ENCODE measurements at places on chromosomes 7 and 10. TPM values are rescaled to one million over a fixed set of nuclear protein-coding genes. Genes with fewer than 3 reads are reported as not detected.

GRCh38 chr7:87312215-87312865 lies 33.1 kb upstream of the CROT start:
- no peaks in the 10 kb centered on the region for H3K36me3 ChIP-seq
- no peaks in the 10 kb centered on the region for H3K27me3 ChIP-seq
- no peak overlapping the region for H3K4me3 ChIP-seq
- H3K27ac ChIP-seq = no peak overlapping the region
- DNase-seq = peak; percentile 55

DNA sequence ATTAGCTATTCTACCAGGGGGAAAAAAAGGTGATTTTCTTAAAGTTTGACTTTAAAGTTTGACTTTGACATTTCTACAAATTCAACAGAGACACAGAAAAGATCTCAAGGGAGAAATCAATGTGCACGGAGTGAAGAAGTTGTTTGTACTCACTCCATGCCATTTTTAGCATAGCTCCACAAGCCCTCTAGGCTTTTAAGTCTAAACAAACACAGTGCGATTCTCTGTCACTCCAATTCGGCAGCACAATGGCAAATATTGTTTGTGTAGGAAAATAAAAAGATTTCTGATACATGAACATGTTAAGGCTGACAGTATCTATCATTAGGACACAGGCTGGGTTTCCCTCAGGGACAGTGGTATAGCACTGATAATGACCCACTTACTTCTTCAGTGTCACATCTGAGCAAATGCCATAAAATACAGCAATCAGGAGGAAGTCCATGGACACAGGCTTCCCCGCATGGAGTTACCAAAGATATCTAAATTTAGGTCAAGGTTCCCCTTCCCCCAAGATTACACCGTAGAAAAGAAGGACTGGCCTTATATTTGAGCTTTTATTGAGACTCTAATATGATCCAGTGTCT lies 28.0 kb downstream of the GSAP start:
- DNase-seq = no peak
- H3K36me3 ChIP-seq = peaks cover 32% of the 10 kb centered on the region
- no peak overlapping the region for H3K27ac ChIP-seq
- no peak overlapping the region for H3K4me3 ChIP-seq
- no peaks in the 10 kb centered on the region for H3K27me3 ChIP-seq

- no peak overlapping the region for H3K27ac ChIP-seq
- H3K4me1 ChIP-seq = no peaks in the 10 kb centered on the region
- no peaks in the 10 kb centered on the region for H3K36me3 ChIP-seq
- H3K27me3 ChIP-seq = no peaks in the 10 kb centered on the region
- H3K4me3 ChIP-seq = no peak overlapping the region
- no peak for DNase-seq
Measured at GRCh38 chr10:124595143-124595883, 133.7 kb downstream of the LHPP start.

LBX1 gene
- total RNA-seq = not detected

CLRN3 gene
- total RNA-seq = not detected

SCRN1 gene
- 8.7 TPM for total RNA-seq

UPK3BL2 gene
- total RNA-seq = 65.4 TPM
